ENCODE measurements at places on chromosomes 6 and 20.

DNA sequence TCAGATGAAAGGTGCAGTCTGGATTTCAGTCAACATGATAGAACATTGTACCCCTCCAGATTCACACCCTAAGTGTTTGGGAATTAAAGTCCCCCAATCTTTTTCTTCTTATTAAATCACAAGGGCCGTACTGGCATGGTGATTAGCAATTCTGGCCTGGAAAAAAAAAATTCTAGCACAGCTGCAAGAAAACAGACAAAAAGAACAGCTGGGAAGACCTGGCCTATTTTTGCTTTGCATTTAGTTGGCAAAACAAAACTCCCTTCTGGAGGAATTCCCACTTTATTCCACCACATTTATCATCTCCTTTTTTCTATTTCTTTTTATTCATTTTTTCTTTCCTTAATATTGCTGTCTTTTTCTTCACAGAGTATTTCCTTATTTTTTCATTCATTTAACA is 39.8 kb upstream of the AKAP12 start:
- DNase-seq, result no peak

GRCh38 chr20:45370571-45371160 is 7.5 kb downstream of the TP53TG5 start:
- no peak for DNase-seq

- no peak for DNase-seq
These were observed 141.3 kb upstream of the INSM1 start for GRCh38 chr20:20226554-20226953.

GRCh38 chr6:38713812-38714211 is 1.3 kb upstream of the DNAH8 start:
- no peak for DNase-seq

DNA sequence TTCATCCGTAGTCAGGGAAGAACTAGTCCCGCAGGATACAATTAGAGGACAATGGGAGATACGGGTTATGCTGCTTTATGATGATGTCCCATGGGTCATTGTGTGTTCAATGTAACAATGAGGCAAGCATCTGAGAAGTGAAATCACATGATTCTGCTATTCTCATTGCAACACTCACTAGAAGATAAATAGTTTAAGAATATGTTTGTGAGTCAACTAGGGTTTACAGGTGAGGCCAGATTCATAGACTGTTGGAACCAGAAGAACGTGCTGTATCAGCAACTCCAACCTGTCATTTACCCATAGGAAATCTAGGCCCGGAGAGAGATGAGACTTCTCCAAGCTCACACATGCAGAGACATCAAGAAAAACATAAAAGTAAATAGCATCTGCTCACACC is 80.8 kb downstream of the SCML4 start:
- DNase-seq, result no peak

All from NCI-H1930 (cell line).